ENCODE measurements at places on chromosomes 2 and 18.

DNA sequence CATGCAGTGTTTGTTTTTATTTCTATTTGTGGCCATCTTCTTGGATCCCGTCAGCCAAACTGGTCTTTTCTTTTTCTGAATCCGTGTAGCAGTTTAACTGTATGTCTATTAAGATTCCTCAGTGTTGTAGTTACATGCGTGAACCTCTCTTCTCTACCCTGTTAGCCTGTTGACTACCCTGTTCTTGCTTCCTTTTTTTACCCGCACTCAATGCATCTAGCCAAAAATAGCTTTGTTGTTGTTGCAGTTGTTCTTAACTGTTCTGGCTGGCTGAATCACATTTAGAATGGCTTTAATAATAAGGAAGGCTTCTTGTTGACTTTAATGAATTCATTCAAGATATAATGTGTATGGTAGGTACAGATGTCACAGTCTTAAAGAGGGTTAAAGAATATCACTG lies 137.1 kb downstream of the LCLAT1 start:
- DNase-seq: no peak

- peak; percentile 3 for DNase-seq
Measured at GRCh38 chr2:88307817-88308216, 137.7 kb downstream of the THNSL2 start.

- DNase-seq: no peak
Measured at GRCh38 chr18:23521271-23521670, 18.0 kb downstream of the RMC1 start.

- DNase-seq: no peak
Measured at GRCh38 chr2:218357236-218358177, 850 bp downstream of the CATIP start.

DNA sequence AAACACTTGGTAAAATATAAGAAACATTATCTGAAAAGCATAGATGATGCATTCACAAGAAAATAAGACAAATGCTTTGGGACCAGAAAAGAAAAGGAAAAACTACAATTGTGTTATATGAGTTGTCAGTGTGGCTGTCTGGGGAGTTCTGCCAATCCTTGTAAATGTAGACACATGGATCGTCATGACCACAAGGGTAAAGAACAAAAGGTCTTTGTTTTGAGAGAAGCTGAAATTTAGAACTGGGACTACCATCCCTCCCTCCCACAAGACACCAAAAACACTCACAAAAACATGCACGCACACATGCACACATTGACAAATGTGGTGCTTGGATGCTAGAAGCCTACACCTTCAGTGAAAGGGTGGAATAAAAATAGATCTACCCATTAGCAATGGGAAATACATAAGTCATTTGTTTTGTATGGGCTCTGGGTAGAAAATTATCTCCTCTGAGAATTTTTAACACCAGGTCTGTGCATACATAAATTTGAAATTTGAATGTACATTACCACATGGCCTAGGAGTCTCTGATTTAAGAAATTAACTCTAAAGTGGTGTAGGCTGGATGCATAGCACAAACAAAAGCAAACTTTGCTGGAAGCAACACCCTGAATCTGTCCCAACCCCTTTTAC lies 266.2 kb upstream of the SLC39A10 start:
- no peak for DNase-seq

DNA sequence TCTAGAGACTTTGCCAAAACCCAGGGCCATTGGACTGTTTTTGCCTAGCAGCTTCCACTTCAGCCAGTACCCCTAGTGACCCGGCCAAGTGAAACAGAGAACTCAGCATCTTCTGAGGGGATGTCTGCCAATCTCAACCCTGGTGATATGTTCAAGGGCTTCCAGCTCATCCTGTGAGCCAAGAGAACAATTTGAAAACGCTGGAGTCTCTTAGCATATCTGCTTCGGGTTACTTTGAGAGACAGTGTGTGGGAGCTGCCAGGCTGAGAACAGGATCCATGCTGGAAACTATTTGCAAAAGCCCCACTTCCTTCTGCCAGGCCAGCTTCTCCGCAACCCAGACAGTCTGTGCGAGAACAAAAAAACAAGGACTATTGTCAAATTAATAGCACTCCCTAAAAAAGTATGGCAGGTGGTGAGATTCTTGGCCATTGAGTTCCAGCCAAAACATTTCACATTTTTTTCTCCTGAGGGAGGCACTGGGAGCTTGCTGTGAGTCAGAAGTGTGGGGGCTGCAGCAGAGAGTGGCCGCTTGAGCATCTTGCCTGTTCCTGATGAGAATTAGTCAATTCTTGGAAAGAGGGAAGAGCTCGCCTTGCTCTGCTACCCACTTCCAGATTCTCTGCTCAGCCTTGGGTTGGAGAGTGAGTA lies 395.6 kb upstream of the TRIB2 start:
- DNase-seq: peak; percentile 96

DNA sequence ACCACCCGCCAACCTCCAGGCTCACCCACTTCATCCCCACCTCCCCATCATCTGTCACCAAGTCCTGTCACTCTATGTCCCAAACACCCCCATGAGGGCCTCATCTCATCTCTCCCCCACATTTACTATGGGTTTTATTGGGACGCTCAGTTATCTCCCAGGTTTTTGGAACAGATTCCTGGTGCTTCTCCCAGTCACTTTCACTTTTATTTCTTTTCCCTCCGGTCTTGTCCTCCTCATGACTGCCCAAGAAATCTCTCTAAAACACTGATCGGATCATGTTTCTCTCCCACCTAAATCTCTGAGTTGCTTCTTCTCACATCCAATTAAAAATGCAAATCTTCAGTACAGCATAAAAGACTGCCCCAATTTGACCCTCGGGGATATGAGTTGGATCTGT lies 273.1 kb downstream of the PHLPP1 start:
- DNase-seq: no peak

DNA sequence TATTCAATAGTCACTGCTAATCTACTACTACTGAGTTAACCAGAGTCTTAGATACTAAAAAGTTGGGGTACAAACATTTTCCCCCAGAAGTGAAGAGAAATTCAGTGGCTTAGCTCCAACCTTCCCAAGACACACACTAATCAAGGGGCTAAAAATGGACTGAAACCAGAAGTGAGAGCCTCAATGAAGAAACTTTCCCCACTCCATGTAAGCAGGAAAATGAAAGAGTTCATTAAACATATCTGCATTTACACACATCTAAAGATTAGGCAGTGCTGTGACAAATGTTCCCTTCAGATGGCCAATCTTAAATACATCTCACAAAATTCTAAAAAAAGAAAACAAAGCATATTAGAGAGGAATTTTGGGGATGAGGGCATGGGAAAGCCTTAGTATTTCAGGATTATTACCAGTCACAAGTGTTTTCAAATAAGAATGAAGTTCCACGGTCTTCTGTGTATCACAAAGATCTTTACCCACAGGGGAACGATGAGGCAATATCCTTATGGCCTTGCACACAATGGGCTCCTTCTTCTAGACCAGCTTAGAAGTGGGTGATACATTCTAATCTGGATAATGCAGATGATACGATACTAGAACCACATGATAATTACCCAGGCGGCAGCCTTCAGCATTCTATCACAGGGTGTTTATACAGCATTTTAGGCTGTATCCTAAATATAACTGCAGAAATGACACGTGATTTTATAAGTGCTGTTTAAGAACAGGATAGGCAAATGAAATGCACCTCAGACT lies 17.1 kb downstream of the ANKRD44 start:
- no peak for DNase-seq

- no peak for DNase-seq
Measured at GRCh38 chr2:74966887-74967286, 8.4 kb downstream of the POLE4 start.

- DNase-seq: no peak
Measured at GRCh38 chr2:160343404-160343803, 143.3 kb upstream of the ITGB6 start.

GRCh38 chr2:201058914-201059313 lies 12.6 kb downstream of the HYCC2 start:
- DNase-seq: no peak

- DNase-seq: no peak
Measured at GRCh38 chr2:49532702-49533101, 378.4 kb upstream of the FSHR start.

DNA sequence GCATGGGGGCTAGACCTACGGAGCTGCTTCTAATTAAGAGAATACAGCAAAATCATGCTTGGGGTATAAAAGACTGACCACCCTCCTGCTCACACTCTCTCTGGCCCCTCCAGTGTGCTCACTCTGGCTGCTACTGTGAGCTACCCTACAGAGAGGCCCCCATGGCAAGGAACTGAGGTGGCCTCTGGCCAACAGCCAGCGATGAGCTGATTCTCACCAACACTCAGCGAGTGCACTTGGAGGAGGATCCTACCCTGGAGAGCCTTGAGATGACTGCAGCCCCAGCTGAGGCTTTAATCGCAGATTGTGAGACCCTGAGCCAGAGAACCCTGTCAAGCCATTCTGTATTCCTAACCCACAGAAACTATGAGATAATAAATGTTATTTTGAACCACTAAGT lies 88.2 kb downstream of the GFPT1 start:
- DNase-seq: peak; percentile 88

- no peak for DNase-seq
Measured at GRCh38 chr18:33579349-33580215, 1.6 kb downstream of the ASXL3 start.

DNA sequence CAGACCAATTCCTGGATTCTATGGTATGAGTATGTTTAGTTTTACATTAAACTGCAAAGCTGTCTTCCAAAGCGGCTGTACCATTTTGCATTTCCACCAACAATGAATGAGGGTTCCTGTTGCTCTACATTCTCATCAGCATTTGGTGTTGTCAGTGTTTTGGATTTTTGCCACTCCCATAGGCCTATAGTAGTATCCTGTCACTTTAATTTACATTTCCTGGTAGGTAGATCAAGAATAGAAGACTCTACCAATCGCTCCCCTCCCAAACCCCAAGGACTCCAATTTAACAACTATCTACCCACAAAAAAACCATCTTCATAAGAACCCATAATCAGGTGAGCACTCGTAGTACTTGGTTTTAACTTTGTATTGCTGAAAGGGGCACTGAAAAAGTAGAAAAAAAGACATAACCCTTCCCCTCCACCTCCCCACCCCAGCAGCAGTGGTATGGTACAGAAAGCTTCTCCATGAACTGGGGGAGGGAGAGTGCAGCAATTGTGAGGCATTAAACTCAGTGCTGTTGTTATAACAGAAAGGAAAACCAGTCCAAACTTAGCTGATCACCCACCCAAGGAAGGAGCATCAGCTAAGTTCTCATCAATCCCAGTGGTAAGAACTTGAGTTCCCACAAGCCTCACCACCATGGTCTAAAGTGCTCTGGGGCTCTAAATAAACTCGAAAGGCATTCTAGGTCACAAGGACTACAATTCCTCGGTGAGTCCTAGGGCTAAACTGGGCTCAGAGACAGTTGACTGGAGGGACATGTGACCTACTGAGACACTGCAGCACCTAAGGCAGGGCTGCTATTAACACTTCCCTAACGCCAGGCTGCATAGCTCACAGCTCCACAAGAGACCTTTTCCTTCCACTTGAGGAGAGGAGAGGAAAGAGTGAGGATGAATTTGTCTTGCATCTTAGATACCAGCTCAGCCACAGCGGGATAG lies 35.5 kb upstream of the CYTIP start:
- DNase-seq: no peak

GRCh38 chr2:38793511-38793910 lies 15.5 kb downstream of the GEMIN6 start:
- DNase-seq: peak; percentile 19

GRCh38 chr18:79468119-79468789 lies 72.5 kb downstream of the NFATC1 start:
- DNase-seq: no peak

DNA sequence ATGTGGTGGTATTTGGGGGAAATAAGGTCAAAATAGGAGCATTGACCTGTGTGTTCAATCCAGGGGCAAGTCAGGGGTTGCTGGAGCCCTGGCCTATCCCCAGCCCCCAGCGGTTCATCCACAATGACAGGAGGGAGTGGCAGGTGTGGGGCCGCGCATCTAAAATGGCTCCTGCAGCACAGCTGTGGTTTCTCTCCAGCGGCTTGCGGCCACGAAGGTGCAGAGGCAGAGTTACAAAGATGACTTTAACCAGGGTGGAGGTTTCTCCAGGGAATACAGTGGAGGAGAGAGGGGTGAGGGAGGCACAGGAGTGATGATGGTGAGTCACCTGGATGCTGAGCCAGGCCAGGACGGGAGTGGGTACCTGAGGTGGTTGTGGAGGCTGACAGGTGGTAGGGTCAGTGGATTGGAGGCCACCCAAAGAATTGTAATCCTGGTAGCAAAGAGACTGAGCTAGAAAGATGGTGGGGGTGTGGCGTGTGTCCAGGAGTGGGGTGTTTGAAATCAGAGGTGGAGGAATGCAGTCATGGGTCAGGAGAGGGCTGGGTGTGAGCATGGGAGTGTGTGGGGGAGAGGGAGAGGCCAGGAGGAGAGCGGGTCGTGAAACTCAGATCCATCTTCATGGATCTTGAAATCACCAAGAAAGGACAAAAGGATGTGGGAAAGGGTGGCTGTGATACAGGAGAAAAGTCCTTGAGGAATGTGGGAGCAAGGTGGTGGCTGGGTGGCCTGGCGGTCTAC lies 83.2 kb downstream of the CTIF start:
- DNase-seq: no peak

GRCh38 chr2:3571284-3571683 lies 3.8 kb upstream of the RPS7 start:
- DNase-seq: no peak

Measured in foreskin fibroblast (primary cell).